ENCODE measurements at places on chromosomes 4 and X.

DNA sequence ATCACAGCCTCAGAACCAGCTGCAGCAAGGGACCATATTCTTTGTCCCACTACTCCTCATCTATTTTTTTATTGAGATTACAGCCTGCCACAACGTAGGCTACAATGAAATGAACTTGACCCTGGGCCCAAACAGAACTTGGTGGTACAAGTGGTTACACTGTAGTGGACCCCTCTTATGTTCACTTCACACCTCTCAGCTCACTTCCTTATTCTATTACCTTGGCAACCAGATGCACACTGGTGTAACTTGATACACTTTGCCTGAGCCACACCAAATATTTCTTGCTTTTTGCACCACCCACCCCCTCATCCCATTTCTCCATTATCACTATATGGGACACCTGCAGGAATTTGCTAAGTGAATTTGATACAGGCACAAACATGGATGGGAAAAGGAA, 105.8 kb downstream of the CXCL13 start:
- DNase-seq, result no peak

DNA sequence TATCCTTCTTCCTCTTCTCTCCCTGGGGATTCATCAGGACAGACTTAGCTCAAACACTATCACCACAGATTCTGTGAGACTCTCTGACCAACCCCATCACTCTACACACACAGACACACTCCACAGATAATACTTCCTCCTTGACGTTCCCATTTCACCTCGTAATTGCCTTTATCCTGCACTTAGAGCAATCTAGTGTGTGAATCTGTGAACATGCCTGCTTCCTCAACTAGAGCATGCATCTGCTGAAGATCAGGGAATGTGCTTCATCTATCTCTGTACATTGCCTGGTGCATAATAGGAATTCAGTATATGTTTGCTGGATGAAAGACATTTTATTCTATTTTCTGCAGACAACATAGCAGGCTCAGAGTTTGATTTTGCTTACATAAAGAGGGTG, 25.1 kb upstream of the HS6ST2 start:
- no peak for DNase-seq

- peak; percentile 35 for DNase-seq
Measured at GRCh38 chr4:142846108-142846728, at the start of gene INPP4B. TSS of gene INPP4B (minus strand) at chr4:142846301.

- no peak for DNase-seq
Measured at GRCh38 chr4:176676901-176677300, 115.8 kb downstream of the VEGFC start.

DNA sequence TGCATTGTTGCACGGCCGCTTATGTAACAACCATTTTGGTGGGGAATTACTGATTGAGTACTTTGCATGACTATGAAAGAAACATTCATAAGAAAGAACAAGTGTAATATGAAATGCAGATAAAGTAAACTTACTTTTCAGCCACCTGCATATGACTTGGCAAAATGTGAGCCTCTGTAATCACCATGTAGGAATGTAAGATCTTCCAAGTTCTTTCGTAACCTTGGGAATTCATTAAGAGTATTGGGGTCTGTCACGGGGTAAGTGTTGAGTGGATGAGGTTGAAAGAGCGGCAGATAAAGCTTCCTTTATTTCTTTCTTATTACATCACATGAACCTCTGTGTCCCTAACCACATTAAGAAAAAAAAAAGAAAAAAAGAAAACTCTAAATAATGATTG, 348.5 kb upstream of the NR3C2 start:
- DNase-seq, result no peak

DNA sequence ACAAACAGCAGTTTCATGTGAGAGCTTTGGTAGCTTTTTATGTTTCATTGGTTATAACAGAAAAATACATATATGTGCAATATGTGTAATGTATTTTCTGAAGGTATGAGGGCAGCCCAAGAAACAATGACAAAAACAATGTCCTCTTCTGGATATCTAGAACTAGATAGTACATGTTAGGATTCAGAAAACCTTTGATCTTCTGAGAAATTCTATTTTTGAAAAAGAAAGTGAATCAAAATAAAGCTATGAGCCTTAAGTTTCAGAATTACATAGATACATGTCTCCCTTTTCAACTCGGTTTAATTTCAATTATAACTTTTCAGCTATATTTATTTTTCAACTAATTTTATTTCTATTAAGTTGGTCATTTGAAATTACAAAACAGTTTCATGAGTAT, 131.9 kb downstream of the REELD1 start:
- DNase-seq, result no peak

DNA sequence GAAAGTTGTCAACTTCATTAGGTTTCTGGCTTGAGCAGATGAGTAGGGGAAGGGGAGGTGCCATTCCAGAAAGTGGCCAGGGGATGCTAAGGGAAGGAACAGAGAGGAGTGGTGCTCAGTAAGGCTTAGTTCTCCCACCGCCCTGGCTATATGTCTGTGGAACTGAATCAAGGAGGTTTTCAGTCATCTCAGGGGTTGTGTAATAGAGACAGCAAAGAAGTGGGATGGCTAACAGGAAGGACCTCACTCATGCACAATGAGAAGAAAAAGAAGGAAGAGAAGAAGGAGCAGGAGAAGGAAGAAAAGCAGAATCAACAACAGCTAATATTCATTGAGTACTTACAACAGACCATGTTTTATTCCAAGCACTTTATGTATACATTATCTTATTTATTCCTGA, 368.7 kb downstream of the MID1IP1 start:
- no peak for DNase-seq

DNA sequence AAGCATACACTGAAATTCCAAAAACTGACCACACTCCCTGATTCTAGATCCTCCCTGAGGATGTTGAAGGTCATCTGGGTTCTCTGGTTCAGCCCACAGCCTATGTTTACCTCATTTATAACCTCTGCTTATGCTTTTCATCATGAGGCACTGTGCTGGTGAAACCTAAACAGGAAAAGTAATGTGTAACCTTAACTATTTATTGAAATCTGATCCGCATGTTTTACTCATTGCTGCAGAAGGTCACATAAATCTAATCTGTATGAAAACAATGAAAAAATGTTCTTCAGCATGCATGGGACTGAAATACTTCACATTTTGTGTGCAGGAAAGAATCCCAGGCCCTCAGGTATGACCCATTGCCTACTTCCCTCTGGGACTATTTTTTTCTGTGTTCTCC, 30.3 kb downstream of the UCHL1 start:
- DNase-seq, result no peak

- DNase-seq, result no peak
Measured at GRCh38 chr4:25346913-25347312, 30.1 kb upstream of the ANAPC4 start.

DNA sequence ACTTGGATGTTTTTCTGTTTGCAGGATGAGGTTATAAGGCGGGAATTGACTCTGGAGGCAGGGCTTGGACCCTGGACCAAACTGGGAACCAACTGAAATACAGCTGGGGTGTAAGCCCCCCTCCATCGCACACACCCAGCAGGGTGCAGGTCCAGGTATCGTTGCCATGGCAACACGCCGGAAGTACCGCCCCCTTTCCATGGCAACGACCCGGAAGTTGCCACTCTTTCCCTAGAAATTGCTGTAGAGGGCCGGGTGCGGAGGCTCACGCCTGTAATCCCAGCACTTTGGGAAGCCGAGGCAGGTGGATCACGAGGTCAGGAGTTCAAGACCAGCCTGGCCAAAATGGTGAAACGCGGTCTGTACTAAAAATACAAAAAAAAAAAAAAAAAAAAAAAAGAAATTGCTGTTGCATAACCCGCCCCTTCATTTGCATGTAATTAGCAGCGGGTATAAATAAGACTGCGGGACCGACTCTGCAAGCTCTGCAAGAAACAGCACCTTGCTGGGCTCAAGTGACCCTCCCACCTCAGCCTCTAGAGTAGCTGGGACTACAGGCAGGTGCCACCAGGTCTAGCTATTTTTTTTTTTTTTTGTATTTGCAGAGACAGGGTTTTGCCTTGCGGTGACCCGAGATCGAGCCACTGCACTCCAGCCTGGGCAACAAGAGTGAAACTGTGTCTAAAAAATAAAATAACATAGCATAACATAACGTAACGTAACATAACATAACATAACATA, 139.6 kb downstream of the CRLF2 start:
- DNase-seq, result no peak

GRCh38 chrX:93259029-93259428, 414.3 kb downstream of the NAP1L3 start:
- no peak for DNase-seq

DNA sequence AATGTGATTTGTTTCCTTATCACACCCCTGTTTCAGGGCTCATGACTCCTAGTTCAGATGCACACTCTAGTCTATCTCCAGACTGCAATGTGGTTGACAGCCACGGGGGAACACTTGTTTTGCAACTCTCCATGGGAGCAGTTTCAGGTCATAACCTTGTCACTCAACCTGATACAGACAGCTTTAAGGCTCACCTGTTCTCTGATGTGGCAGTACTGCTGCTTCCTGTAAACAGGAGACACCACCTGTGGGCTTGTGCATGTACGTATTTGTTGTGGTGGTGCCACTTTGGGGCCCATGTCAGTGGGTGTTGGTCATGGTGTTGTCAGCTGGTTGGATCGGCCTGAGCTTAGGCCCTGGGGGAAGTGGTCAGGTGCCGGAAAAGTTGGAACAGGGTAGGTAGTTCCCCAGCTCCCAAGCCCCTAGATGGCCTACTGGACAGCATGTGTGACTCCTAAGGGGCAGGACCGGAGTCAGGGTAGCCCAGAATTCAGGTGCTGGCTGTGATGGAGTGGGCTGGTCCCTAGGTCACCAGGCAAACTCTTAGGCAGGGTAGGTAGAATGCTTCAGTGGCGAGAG, 46.2 kb downstream of the FAM9B start:
- peak; percentile 68 for DNase-seq

DNA sequence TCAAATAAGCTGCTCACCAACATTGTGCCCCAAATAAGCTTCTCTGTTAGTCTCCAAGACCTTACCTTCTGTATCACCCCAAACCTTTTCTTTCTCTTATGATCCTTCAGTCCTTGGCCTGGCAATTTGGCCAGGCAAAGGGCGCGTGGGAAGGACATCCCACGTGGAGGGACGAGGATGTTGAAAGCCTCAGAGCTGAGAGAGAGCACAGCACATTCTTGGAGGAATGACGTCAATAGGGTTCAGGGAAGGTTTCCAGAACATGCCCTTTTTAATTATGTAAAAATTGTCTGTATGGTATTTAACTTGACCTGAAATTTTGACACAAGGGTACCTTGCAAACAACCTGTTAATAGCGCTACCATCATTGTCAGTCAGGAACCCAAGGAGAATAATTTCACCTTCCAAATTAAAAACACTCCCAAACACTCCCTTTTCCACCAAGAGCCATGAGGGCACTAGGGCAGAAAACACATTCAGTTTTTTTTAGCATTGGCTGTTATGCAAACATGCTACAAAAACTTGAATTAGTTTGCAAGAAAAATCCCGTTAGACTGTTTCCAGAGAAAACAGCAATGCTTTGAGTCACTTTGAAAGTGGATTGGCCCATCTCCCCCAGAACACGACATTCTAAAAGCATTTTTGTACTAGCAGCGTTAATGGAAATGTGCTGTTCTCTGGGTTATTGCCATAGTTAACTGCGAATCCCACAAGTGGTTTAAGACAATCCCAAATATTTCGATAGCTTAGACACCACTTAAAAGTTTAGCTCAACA, 183.2 kb upstream of the PUDP start:
- no peak for DNase-seq

DNA sequence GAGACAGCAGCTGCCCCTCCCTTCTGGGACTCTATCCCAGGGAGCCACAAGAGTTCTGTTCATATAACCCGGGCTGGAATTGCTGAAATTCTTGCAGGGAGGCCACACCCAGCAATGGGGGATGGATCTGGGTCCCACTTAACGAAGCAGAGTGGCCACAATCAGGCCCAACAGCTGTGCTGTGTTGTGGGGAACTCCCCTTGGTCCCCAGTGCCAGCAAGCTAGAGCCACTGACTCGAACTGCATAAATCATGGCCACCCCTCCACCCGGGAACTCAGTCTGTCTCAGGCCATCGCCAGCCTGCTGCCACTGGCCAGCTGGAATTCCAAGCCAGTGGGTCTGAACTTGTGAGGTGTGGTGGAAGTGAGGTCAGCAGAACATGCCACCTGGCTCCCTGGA, 111.1 kb downstream of the KLF8 start:
- DNase-seq, result peak; percentile 3

DNA sequence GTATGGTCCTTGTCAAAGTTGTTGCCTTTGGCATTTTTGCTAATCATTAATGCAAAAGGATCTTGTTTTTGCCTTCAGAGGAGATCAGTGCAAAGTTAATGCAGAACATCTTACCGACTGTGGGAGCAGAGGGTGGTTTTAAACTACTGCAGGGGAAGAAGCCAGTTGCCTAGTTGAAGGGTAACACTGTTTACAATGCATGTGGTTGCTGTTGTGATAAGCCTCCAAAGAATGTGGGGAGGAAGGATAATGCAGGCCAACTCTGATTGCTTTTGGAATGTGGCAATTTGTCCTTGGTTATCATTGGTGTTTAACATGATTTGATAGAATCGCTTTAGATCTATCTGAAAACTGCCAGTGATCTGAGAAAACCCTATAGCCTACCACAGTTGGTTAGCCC, 204.3 kb upstream of the TLL1 start:
- no peak for DNase-seq

GRCh38 chr4:170091069-170091696, 1.4 kb upstream of the AADAT start:
- DNase-seq, result no peak
